ENCODE measurements at places on chromosomes 4 and X.

DNA sequence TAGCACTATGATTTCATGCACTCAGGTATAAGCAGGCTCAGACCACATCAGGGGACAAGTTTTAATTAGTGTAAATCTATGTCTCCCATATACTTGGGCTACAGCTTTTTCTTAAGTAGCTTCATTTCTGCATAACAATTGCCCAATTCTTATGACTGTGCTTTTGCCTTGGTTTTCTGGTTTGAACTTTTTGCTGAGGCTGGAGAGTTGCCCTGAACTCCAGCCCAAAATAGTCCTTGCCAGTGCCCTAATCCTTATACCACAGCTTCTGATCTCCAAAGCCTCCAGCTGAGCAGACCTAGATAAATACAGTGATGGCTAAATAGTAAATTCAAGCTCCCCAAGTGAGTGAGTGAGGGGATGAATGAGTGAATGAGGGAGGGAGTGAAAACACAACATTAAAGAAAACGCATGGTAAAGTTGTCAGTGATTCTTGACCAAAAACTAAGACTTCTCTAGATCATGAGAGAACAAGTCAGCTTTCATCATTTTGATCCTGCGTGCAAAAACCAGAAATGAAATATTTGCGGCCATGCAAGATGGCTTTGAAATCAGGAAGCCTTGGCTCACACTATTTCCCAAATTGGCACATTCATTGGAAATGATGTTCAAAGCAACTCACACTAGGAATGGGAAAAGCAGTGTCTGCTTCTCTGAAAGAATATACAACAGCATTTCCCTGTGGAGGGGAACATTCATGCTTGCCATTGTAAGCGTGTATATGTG lies 437.1 kb upstream of the CTSO start:
- DNase-seq, result no peak

DNA sequence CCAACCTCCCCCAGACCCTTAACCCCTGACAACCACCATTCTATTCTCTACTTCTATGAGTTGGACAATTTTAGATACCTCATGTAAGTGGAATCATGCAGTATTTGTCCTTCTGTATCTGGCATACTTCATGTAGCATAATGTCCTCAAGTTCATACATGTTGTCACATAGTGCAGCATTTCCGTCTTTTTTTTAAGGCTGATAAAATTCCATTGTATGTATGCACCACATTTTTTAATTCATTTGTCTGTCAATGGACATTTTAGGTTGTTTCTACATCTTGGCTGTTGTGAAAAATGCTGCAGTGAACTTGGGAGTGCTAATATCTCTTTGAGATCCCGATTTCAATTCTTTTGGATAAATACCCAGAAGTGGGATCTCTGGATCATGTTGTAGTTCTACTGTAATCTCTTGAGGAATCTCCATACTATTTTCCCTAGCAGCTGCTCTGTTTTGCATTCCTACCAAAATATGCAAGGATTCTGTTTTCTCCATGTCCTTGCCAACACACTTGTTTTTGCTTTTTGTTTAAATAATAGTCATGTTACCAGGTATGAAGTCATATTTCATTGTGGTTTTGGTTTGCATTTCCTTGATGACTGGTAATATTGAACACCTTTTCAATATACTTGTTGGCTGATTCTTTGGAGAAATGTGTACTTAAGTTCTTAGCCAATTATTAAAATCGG lies 48.8 kb upstream of the ADAD1 start:
- DNase-seq, result no peak

GRCh38 chrX:154834562-154834961 lies at the start of gene SMIM9:
Gene SMIM9 (minus strand): TSS chrX:154834662. CDS start chrX:154830856, 3,806 bp downstream.
- no peak for DNase-seq

GRCh38 chrX:18377796-18378195 lies 23.3 kb upstream of the SCML2 start:
- no peak for DNase-seq

DNA sequence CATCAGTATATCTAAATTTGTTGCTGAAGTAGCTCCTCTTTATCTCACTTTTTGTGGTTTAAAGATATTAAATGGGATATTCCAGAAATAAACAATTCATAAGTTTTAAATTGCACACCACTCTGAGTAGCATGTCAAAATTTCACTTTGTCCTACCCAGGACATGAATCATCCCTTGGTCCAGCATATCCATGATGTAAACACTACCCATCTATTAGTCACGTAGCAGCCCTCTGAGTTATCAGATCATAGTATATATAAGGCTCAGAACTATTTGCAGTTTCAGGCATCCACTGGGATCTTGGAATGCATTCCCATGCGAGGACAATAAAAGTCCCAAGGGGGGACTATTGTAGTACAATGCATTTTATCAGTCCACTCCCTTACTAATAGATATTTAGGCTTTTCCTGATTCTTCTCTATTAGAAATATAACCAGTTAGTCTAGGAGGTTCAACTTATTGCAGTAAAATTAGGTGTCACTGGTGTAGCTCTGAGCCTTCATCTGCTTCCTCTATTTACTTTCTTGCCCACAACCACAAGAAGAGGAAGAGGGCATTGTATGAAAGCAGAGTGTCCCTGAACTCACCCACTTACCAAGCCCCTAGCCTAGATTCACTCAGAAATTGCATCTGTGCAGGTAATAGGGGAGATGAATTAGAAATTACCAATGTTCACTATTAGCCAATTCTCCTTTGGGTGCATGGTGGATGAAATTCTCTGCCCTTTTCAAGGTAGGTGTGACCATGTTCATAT lies 409.8 kb upstream of the GALNT7 start:
- DNase-seq, result no peak

GRCh38 chr4:53534684-53535083 lies 56.6 kb downstream of the LNX1 start:
- DNase-seq, result no peak

DNA sequence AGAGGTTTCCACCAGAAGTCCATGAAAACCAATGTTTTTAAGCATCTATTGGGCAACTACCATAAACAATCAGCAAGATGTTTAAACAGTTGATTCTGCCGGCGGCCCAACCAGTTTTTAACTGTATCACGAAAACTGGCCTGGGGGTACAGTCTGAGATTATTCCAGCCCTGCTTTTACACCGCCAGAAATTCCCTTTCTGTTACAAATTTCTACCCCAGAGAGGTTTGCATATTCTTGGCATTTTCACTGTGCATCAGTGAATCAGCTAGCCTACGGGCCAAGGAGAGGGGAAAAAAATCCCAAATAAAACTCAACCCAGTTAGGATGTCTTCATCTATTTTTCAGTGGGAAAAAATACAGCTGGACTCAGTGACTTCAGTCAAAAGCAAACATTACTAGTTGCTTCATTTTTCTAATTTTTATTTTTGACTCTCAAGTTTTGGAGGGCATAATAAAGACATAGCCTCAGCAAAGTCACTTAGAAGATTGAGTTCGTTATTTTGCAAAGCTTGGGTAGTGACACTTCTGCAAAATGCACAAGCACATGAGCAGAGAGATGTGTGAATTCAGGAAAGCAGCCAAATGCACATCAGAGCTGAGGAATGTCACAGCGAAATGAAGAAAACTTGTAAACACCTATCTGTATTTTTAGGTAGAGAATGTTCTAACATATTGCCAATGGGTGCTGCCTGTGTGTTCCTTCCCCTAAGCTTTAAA lies 167.8 kb upstream of the GK2 start:
- DNase-seq, result no peak

- no peak for DNase-seq
Observed at GRCh38 chrX:38868321-38868720, 67.1 kb downstream of the MID1IP1 start.

DNA sequence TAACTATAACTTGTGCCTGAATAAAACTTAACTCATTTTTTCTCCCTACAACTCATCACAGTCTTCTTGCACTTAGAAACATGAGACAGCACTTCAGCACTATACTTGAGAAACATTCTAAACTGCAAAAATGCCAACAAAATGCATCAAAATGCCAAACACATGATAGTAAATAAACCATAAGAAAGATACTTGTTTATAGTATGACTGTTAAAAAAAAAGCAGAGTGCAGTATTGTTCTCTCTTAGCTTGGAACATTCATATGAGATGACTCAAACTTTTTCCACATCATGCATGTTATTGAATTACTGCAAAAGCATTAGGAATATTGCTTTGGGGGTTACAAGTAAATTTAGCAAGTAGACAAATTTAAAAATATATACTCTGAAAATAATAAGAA lies 135.7 kb upstream of the ANXA10 start:
- DNase-seq, result no peak

GRCh38 chrX:129981752-129982299 lies 609 bp upstream of the BCORL1 start:
- DNase-seq, result no peak

- no peak for DNase-seq
Observed at GRCh38 chr4:15717086-15717485, 14.2 kb downstream of the BST1 start.

DNA sequence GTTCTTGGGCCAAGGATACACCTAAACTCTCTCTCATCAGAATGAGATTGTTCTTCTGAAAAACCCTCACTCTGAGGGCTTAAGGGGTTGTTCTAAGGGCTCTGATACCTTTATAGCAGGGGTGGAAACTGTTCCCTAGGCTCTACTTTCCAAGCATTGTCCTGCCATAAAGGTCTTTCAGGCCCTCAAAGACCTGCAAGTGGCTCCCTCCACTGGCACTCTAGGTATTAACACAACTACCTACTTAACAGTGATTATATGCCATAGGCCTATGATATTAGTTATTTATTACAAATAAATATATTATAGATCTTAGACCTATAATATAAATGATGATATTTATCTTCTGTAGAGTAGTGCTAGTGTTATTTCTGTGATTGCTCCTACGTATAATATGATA lies 473.7 kb upstream of the RPS6KA3 start:
- DNase-seq, result no peak

DNA sequence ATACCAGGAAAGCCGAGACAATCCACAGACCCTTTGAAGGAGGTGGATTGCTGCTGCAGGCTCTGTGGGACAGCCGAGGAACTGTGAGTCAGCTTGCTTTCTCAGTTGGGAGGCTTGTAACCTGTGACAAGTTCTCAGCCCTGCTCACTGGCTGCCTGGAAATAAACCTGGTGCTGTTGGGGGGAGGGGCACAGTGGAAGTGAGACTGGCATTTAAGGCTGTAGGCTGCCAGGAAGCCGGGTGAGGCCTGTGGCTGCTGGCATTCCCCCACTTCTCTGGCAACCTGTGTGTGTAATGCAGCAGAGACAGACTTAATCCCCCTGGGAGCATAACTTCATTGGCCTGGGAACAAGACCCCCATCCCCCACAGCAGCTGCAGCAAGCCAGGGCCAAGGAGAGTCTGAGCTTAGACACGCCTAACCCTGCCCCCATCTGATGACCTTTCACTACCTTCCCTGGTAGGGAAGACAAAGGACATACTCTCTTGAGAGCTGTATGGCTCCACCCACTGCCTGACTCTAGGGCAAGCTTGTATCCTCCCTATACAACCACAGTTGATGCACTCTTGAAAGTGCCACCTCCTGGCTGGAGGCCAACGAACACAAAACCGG lies 64.1 kb downstream of the ALPK1 start:
- DNase-seq, result no peak

- peak; percentile 66 for DNase-seq
Observed at GRCh38 chr4:40305328-40306170, 29.6 kb upstream of the CHRNA9 start.

- DNase-seq, result no peak
Observed at GRCh38 chr4:31294655-31295480, 574.7 kb downstream of the PCDH7 start.

DNA sequence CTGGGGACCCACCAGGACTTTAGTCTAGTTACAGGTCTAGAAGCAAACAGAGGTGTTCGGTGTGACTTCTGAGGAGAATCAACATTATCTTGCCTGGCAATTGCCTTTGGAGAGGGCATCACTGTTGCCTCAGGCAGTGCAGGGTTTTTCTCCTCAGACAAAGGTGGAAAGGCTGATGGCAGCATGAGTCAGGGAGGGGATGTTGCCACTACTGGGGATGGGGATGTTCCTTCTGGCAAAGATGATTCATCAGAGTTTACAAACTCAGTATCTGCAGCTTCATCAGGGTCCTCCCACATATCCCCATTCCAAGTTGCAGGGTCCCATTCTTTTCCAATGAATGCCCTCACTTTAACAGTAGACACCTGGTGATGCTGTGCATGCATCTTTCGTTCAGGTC lies 91.3 kb upstream of the GALNTL6 start:
- no peak for DNase-seq

DNA sequence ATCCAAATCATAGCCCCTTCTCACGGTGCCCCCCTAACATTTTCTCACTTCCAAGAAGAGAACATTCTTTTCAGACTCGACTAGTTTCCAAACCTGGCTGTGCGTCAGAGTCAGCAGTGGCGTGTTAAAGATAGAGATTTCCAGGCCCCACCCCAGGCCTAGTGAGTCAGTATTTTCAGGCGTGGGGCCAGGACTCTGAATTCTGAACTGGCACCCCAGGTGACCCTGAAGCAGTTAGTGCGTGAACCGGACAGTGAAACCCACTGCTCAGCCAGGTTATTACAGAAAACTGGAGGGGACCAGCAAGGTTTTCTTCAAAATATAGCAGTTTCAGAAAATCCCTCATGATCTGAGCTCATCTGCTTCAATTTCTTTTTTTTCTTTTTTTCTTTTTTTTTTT lies 35.0 kb upstream of the BCOR start:
- DNase-seq, result no peak

DNA sequence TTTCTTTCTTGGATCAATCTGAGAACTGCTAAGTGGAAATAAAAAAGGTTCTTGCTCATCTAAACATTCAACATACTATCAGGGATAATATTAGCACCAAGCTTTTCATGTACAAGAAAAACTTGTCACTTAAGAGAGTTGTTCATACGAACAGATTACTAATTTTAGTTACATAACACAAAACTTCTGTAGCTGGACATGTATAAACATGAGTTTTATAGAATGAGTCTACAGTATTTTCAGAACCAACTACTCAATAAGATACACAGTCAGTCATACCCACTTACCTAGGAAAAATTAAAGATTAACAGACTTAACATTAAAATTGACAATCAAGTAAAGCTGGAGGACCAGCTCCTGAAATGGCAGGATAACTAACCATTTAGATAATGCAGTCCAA lies 540.1 kb upstream of the FAM241A start:
- DNase-seq, result no peak

GRCh38 chr4:84677093-84677492 lies 94.2 kb downstream of the CDS1 start:
- DNase-seq, result no peak

GRCh38 chr4:107757864-107758476 lies 37.9 kb upstream of the PAPSS1 start:
- no peak for DNase-seq

DNA sequence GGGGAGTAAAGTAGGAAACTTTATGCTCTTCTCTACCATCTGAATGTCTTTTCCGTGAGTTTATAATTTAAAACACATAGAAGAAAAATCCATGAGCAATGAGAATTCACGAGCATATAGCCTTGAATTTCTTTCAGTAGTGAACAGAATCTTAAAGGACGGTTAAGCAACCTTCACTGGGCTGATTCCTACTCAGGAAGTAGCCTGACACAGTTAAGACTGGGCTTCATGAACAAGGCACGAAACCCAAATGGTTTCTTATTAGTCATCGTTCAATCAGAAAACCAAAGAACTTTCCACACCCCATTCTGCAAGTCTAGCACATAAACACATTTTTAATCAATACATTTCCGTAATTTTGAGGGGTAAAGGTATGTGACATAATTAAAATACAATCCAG lies 95.8 kb downstream of the SH3KBP1 start:
- DNase-seq, result peak; percentile 4

Measured in CD4-positive, CD25-positive, alpha-beta regulatory T cell (primary cell).